Activated T-cell treated with anti-CD3 and anti-CD28 coated beads, Interleukin-2, amount 50 U/mL, for 72 hours (primary cell): ENCODE measurements at places on chromosomes 7 and 10. TPM values are rescaled to one million over a fixed set of nuclear protein-coding genes. Genes with fewer than 3 reads are reported as not detected.

The TASOR2 gene
- total RNA-seq = 47.7 TPM

The USP6NL gene
- 2.3 TPM for total RNA-seq

GRCh38 chr10:86815035-86815617, 58.7 kb downstream of the BMPR1A start:
- no peaks in the 10 kb centered on the region for H3K27me3 ChIP-seq
- H3K4me1 ChIP-seq = no peaks in the 10 kb centered on the region
- H3K4me3 ChIP-seq = no peak overlapping the region
- H3K27ac ChIP-seq = no peak overlapping the region

DNA sequence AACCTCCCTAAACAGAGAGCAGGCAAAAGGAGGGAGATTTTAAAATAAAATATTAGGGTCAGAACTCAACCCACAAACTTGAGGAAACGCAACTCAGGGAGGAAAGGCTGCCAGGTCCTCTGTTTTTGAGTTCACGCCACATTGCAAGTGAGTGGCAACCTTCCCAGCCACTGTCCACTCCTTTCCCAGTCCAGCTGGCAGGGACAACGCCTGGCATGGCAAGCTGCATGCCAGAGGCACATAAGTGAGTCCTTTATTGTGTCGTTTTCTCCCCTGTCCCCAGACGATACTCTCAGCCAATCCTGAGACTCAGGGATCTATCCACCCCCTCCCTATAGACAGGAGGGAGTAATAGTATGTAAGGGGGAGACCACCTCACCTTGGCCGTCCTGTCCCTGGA, 22.4 kb downstream of the FBXW4 start:
- no peak overlapping the region for H3K27ac ChIP-seq
- H3K36me3 ChIP-seq = peaks cover 22% of the 10 kb centered on the region
- H3K27me3 ChIP-seq = no peaks in the 10 kb centered on the region
- H3K4me1 ChIP-seq = peaks cover 11% of the 10 kb centered on the region

GRCh38 chr10:123140983-123141390, 5.2 kb downstream of the HMX3 start:
- H3K36me3 ChIP-seq = peaks cover 1% of the 10 kb centered on the region
- H3K4me3 ChIP-seq = no peak overlapping the region
- no peak for DNase-seq
- H3K4me1 ChIP-seq = peaks cover 57% of the 10 kb centered on the region
- H3K27me3 ChIP-seq = peaks cover 91% of the 10 kb centered on the region

DNA sequence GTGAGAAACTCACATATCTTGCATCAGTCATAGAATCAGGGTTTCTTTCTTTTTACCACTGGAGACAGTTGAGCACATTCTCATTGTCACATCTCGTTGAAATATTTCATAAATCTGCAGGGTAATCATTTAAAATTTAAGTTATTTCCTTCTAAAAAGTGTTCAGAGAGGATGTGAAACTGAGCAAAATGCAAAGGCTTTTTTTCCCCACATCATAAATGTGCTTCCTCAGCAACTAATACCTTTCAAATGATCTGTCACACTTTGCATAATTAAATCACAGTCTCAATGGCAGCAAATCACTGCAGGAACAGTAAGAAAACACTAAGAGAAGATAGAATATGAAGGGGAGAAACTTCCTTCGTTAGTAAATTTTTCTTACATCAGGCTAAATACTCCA, 187.5 kb downstream of the EVX1 start:
- no peaks in the 10 kb centered on the region for H3K4me1 ChIP-seq
- no peak for DNase-seq
- H3K4me3 ChIP-seq = no peak overlapping the region
- H3K27me3 ChIP-seq = peaks cover 11% of the 10 kb centered on the region
- H3K27ac ChIP-seq = no peak overlapping the region

GRCh38 chr10:62587011-62587410, 212.8 kb downstream of the ZNF365 start:
- no peak overlapping the region for H3K27ac ChIP-seq
- H3K4me1 ChIP-seq = peaks cover 31% of the 10 kb centered on the region
- DNase-seq = no peak
- no peak overlapping the region for H3K4me3 ChIP-seq
- peaks cover 1% of the 10 kb centered on the region for H3K36me3 ChIP-seq

DNA sequence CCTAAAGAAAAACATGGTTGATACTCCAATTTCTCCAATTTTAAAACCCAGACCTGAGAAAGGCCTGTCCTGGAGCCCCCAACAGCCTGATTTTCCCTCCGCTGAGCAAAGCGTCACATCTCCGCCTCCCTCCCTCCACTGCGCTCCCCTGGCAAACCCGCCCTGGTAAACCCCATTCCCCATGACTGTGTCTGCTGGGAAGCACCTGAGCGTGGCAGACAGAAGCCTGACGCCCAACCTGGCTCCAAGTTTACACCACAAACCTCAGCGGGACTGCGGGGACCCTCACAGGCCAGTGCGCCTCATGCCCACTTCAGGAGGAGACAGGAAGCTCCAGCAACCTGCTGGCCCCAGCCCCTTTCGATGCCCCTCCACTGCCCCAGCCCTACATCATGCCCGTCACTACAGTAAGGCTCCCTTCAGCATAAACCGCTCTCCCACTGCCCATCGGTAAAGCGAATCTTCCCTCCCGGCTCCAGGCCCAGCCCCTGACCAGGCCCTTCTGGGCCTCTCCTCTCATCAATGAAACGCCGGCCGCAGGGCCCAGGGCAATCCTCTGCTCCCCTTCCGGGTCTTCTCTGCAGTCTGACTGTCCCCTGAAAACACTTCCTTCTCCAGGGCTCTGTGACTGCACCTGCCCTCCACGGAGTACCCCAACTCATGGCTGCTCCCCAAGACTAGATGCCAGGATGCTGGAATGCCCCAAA, 233.3 kb downstream of the MAD1L1 start:
- DNase-seq = no peak
- H3K36me3 ChIP-seq = no peaks in the 10 kb centered on the region
- H3K27ac ChIP-seq = no peak overlapping the region
- H3K4me3 ChIP-seq = no peak overlapping the region
- H3K27me3 ChIP-seq = no peaks in the 10 kb centered on the region

GRCh38 chr7:115005251-115005650, 83.4 kb downstream of the MDFIC start:
- no peaks in the 10 kb centered on the region for H3K27me3 ChIP-seq
- H3K27ac ChIP-seq = no peak overlapping the region
- H3K36me3 ChIP-seq = peaks cover 6% of the 10 kb centered on the region
- no peak overlapping the region for H3K4me3 ChIP-seq

- H3K4me1 ChIP-seq = peaks cover 5% of the 10 kb centered on the region
- DNase-seq = no peak
- H3K27ac ChIP-seq = no peak overlapping the region
- no peaks in the 10 kb centered on the region for H3K36me3 ChIP-seq
Observed at GRCh38 chr7:86846494-86847190, 202.9 kb downstream of the GRM3 start.

DNA sequence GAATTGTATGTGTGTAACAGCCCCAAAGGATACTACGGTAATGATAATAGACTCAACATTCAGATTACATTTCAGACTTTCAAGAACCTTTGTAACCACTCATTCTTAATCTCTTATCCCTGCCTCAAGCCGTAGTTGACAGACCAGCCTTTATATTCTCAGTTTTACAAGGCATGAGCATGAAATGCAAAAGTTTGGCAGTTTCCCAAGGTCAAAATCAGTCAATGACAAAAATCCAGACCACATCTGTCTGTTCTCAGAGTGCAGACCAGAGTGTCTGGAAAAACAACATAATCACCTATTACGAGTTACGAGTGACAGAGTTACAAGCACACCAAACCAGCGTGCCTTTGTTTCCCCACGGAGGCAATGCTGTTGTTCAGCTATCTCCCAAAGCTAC, 178.6 kb upstream of the LRGUK start:
- no peaks in the 10 kb centered on the region for H3K27me3 ChIP-seq
- no peak overlapping the region for H3K4me3 ChIP-seq
- no peak overlapping the region for H3K27ac ChIP-seq
- H3K36me3 ChIP-seq = peaks cover 4% of the 10 kb centered on the region
- no peaks in the 10 kb centered on the region for H3K4me1 ChIP-seq

GRCh38 chr7:46468753-46469356, 547.8 kb upstream of the IGFBP3 start:
- H3K36me3 ChIP-seq = peaks cover 17% of the 10 kb centered on the region
- no peaks in the 10 kb centered on the region for H3K27me3 ChIP-seq
- H3K27ac ChIP-seq = no peak overlapping the region

DNA sequence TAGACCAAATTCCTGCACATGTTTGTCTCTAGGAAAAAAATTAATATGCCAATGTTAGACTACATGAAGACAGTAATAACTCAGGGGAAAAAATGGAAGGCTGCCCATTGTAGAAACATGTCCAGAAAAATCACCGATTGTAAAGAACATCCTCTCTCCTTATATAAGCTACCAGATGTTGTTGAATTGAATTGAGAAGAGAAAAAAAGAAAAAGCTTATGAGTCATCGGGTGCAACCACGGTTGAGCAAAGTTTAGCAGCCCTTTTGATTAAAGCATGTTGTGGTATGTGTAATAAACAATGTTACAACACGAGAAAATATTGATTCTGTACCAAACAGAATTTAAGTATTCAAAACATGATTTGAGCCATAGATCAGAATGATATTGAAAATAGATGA, 102.3 kb upstream of the ARHGAP21 start:
- H3K4me3 ChIP-seq = peak overlapping the region; percentile 75
- peaks cover 45% of the 10 kb centered on the region for H3K4me1 ChIP-seq
- peaks cover 4% of the 10 kb centered on the region for H3K27me3 ChIP-seq
- H3K27ac ChIP-seq = peak overlapping the region; percentile 79
- H3K36me3 ChIP-seq = no peaks in the 10 kb centered on the region
- DNase-seq = peak; percentile 5

DNA sequence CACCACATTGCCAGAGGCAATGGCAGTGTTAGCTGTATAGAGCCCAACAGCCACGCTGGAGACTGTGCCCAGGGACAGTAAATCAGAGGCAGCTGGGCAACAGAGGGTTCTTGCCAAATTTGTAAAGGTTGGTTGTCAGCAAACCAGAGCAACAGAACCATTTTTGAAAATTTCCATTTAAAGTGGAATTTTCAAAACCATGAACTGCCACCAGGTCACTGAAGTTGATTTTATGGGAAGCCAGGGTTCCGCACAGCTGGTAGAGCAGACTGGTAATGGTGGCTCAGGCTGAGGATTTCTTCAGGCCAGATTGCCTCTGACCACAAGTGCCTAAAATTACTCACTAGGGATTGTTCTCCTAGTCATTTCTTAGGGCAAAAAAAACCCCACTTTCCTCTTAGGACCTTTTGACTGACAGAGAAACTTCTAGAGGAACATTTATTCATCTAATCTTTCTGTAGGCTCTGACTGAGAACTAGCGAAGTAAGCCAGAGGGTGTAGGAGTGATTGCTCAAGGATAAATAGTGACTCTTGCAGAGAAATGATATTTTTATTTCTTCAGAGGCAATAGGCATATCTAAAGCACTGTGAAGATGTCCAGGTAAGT, 342.4 kb downstream of the BBS9 start:
- H3K27ac ChIP-seq = no peak overlapping the region
- no peaks in the 10 kb centered on the region for H3K36me3 ChIP-seq
- no peak for DNase-seq
- no peaks in the 10 kb centered on the region for H3K27me3 ChIP-seq

DNA sequence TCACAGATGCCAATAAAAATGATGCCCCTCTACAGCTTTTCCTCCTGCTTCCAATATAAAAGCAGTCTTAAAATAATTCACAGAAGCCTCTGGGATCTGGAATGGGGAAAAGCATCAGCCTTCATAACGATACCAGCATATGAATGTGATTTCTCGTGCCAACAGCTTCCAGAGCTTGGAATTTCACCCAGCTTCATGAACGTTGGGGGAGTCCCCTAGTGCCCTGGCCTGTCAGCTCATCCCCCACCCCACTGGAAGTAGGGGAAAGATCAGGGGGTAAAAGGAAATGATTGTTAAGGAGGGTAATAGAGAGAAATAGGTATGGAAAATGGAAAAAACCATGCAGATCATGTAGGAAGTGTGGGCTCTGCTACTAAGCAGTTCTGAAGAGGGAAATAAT, 253.6 kb downstream of the INHBA start:
- H3K4me1 ChIP-seq = no peaks in the 10 kb centered on the region
- no peak overlapping the region for H3K4me3 ChIP-seq
- DNase-seq = no peak
- H3K27ac ChIP-seq = no peak overlapping the region
- no peaks in the 10 kb centered on the region for H3K36me3 ChIP-seq

DNA sequence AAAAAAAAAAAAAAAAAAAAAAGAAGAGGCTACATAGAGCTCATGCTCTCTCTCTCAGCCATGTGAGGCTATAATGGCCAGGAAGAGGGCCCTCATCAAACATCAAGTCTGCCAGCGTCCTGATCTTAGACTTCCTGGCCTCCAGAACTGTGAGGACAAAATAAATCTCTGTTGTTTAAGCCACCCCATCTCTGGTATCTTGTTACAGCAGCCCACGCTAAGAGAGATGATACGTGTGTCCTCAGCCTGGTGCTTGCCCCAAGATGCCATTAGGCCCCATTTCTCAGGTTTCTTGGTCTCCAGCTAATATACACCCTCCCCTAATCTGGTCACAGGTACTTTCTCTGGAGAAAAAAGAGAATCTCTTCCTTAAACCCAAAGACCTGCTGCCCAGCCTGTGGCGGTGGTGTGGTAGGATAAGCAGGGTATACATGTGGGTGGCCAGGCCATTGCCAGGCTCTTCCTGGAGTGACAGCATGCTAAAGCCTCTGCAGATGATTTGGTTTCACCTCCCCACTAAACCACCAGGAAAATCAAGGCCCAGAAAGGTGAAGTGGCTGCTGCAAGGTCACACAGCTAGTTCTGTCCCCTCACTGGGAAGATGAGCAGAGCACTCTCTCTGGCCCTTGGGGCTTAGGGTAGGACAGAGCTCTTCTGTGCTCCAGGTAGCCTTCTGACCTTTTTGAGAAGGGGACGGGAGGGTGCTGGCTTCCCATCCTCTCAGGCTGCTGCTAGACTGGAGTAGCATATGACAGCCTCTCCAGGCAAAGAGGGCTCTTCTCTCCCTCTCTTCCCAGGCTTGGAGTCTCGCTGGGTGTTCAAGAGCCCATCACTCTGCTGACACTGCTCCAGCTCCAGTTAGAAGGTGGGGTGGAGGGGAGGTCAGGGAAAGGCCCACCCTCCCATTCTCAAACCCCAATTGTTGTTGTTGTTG, 5.2 kb downstream of the SPOCK2 start:
- no peak for DNase-seq
- H3K36me3 ChIP-seq = peaks cover 14% of the 10 kb centered on the region
- H3K27ac ChIP-seq = peak overlapping the region; percentile 71
- peaks cover 85% of the 10 kb centered on the region for H3K4me1 ChIP-seq
- no peaks in the 10 kb centered on the region for H3K27me3 ChIP-seq
